SW480 (cell line): ENCODE measurements at places on chromosomes 2 and 18.

GRCh38 chr2:230990131-230990898 is 5.6 kb upstream of the SPATA3 start:
- no peak for DNase-seq

DNA sequence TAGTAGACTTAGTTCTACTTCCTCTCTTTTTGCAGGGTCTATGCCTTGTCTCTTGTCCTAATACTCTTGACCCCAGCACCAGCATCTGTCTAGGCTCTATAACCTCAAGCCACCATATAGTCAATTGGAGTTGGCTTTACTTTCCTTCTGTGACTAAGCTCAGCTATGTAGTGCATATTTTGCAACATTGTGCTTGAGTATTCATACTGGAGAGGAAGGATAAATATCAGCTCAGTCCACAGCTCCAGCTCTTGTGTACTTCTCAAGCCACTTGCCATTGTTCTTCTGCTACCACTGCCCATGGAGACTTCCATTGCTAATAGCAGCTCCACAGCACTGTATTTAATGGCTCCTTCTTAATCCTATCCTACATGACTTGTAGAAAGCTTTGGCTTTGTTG is 35.5 kb upstream of the CD28 start:
- no peak for DNase-seq

DNA sequence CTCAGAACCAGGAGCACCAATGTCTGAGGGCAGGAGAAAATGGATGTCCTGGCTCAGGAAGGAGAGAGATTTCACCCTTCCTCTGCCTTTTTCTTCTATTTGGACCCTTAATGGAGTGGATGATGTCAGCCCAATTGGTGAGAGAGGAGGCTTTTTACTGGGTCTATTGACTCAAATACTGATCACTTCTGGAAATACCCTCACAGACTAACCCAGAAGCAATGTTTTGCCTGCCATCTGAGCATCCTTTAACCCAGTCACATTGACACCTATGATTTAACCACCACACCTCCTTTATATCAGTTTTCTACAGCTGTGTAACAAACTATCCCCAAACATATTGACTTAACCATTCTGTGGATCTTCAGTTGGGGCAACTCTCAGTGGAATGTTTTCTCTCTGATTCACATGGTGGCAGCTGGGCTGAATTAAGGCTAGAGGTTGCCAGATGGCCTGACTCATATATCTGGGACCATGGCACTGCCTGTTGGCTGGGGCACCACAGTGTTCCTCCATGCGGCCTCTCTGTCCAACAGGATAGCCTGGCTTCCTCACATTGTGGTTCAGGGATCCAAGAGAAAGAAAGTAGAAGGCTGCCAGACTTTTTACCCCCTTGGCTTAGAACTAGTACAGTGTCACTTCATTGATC is 18.2 kb upstream of the MBOAT2 start:
- DNase-seq, result no peak

DNA sequence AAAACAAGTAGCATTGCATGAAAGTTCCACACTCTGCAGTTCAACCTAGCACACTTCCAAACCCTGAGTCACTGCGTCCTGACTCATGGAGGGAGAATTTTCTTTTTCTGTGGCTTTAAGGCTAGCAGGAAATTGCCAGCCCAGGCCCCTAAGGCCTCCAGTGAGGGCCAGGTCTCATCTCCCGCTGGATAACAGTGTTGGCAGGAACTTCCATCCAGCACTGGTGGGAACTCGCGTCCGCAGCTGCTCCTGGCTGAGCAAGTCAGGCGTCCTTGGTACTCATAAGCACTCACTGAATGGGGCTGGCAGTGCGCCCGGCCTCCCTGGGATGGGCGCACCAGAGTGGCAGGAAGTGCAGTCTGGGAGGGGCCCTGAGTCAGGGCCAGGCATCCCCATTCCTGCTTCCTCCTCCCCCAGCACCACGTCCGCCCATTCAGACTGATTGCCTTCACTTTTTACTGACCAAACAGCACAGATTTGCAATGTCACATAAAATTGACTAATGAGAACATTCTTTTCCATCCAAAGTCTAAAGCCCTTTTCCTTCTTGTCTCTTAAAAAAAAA is 14.3 kb downstream of the MALL start:
- peak; percentile 98 for DNase-seq

DNA sequence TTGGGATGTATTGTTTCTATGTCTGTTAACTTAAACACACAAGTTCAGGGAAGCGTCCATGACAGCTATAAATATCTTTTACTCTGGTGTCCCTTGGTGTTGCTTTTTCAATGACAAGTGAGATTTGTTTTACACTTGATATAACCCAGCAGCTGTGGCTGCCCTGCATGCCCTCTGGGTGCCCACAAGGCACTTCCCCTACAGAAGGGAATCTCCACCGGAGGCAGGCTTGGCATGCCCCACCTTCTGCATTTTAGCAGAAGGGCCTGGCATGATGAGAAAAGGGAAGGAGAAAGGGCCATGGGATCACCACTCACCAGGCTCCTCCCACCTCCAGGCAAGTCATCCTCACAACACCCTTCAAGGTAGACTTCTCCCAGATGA is 68.7 kb downstream of the TMEM247 start:
- DNase-seq, result no peak

DNA sequence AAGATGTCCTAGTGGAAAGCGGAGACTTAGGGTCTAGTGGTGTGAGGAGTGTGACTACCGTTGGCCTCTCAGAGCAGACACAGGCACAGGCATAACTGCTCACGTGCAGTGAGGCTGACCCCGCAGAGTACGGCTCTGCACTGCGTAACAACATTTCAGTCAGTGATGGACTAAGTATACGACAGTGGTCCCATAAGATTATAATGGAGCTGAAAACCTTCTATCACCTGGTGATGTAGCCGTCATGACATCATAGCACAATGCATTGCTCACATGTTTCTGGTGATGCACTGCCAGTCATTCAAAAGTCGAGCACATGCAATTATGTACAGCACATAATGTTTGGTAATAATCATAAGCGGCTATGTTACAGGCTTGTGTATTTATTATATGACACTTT is 179.6 kb downstream of the VAPA start:
- no peak for DNase-seq

GRCh38 chr2:241564596-241565410 is 6.3 kb downstream of the BOK start:
- DNase-seq, result no peak

DNA sequence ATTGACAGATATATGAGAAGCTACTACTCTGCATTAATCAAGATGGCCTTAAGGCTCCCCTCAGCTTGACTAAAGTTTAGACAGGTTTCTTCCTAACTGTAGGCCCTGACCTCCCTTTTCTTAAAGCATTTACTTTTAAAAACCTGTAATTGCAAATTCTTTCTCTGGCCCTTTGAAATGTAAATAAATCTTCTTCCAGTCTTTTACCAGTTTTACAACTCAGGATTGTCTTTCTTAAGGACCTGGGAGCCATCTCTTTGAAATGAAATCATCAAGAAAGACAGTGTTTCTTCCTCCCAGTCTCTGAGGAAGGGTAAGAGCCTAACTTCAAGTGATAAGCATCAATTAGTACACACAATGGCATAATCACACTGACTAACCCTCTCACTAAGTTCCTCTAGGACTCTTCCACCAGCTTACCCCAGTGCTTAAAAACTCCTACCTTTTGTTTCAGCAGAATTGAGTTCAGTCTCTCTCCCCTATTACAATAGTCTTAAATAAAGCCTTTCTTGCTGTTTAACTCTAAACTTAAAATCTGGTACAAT is 58.7 kb upstream of the CDH20 start:
- DNase-seq, result no peak

- no peak for DNase-seq
Measured at GRCh38 chr2:74528600-74529356, 728 bp downstream of the AUP1 start.

DNA sequence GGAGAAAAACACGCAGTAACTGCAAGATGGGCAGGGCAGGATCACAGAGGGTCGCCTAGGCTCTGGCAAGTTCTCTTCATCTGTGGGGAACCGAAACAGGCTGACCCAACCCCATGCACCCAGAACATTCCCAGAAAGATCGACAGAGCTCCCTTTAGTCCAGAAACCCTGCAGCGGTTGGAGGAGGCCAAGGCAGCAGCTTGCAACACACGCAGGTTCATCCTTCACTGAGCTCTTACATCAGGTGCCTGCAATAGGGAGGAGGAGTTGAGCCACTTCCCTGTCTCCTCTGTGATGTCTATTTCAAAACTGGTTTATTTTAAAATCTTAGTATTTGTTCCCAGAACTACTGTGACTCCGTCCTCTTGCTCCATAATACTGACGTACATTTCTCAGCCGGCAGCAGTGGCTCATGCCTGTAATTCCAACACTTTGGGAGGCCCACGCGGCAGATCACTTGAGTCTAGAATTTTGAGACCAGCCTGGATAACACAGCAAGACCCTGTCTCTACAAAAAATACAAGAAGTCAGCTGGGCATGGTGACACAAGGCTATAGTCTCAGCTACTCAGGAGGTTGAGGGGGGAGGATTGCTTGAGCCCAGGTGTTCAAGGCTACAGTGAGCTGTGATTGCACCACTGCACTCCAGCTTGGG is 11.5 kb upstream of the SLC11A1 start:
- no peak for DNase-seq

- no peak for DNase-seq
Measured at GRCh38 chr2:210112871-210113270, 58.3 kb downstream of the KANSL1L start.

- DNase-seq, result peak; percentile 83
Measured at GRCh38 chr2:28359222-28360057, 33.2 kb upstream of the FOSL2 start.

DNA sequence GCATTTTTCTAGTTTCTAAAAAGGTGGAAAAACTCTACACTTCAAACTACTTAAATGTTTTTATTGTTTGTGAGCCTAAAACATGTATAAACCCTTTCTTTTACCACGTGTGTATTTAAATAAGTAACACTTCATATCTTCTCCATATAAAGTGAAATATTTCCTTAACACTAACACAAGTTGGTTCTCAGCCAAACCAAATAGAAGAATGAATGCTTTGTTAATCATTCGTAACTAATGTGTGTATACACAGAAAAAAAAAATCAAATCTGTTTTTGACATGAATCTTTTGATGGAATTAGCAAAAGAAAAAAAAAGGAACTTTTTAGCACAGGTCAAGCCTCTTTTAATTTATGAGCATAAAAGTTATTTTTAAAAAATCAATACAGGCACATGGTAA is 89.3 kb downstream of the EHBP1 start:
- no peak for DNase-seq

DNA sequence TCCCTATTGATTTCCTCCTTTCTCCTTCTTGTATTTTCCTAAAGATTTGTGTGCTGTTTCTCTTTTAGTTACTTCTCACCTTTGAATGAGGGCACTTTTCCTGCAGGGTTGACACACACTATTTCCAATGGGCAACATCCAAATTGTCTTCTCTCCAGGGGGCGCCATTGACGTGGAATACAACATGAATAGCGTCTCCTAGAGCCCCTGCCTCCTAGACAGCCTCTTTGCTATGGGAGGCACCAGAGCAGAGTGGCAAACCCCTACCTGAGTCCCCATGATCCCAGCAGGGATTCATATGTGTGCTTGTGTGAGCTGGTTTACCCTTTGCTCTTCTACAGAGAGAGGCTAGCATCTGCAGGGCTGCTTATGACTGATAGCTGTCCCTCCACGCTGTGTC is 61.3 kb upstream of the ITSN2 start:
- peak; percentile 70 for DNase-seq

GRCh38 chr18:78368726-78369125 is 610.9 kb upstream of the SALL3 start:
- DNase-seq, result no peak

DNA sequence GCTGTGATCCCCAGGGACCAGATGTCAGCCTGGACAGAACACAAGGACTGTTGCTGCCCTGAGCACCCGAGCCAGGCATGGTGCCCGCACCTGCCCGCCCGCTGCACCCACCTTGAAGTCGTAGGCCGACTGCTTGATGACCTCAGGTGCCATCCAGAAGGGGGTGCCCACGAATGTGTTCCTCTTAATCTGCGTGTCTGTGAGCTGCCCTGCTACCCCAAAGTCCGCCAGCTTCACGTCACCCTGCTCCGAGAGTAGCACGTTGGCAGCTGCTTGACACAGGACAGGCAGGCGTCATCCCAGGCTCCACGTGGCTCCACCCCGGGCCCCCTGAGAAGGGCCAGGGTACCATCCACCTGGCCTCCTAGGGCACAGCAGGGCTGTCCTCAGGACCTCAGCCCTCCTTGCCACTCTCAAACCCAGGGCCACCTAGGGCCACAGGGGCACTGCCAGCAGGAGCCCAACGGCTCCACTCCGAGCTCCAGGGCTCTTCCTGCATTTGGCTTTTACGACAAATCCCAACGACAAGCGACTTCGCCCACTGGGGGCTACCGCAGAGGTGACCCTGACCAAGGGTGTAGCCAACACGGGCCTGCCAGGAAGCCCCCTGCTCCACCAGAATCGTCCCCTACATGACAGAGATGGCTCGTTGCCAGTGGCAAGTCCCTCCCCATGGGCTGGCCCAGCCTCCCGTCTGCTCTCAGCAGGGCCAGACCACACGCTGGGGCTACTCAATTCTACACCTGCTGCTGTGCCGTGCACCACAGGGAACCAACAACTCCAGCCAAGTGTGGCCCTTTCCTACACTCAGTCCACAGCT is 9.0 kb downstream of the STK25 start:
- no peak for DNase-seq

DNA sequence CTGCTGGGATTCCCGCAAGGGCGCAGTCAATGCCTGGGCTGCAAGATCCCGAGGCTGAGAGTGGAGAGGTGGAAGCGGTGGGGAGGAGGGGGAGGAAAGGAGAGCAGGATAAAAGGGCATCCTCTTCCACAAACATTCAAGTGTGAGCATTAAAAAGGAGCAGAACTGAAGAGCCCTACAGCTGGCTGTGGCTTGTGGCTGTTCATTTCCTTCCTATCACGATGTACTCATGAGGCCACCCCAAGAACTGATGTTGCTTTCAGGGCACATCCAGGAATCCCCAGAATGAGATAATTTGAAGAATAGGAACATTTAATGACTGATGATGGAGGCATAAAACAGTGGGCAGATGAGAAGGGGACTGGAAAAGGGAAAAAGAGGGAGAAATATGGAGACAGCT is 230.8 kb upstream of the SMIM21 start:
- no peak for DNase-seq

DNA sequence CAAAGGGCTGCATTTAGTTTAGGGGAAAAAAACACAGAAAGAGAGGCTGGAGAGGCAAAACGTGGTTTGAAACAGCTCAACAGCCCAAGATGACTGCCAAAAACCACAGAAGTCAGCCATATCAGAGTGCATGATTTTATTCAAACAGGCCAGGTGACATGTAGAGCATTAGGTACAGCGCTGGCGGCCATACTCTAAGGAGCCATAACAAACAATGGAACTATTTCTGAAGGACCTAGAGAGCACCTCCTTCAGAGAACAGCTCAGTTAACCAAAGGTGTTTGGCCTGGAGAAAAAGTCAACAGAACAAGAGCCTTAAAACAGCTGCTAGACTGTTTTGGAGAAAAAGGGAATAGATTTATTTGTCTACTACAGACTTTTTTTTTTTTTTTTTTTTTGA is 2.6 kb downstream of the THADA start:
- DNase-seq, result no peak

DNA sequence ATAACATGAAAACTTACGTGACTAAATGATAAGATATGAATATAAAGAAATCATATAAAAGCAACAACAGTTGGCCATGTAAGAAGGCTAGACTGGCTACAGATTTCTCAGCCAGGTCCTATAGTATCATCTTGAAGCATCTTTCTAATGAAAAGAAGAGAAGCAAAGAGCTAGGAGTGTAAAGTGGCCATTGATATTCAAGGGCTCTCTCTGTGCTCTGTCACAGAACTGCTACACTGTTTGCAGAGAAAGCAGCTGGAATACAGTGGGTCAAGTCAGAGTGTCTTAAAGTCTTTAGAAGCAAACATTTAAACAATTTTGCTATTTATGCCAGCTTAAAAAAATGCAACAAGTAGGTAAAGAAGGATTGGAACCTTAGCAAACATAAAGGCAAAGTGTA is 118.8 kb downstream of the SCN9A start:
- DNase-seq, result no peak
